ENCODE measurements at places on chromosomes 6 and 20. TPM values are rescaled to one million over a fixed set of nuclear protein-coding genes. Genes with fewer than 3 reads are reported as not detected.

- no peak for DNase-seq
- H3K27me3 ChIP-seq: no peaks in the 10 kb centered on the region
- no peaks in the 10 kb centered on the region for H3K4me1 ChIP-seq
These were observed 142.0 kb upstream of the GMDS start for GRCh38 chr6:2387445-2387844.

- H3K36me3 ChIP-seq: no peaks in the 10 kb centered on the region
- H3K4me3 ChIP-seq: no peak overlapping the region
- DNase-seq: peak; percentile 44
- no peaks in the 10 kb centered on the region for H3K27me3 ChIP-seq
These were observed 20.3 kb downstream of the PACSIN1 start for GRCh38 chr6:34486106-34486740.

- no peak for DNase-seq
- H3K4me1 ChIP-seq: peaks cover 100% of the 10 kb centered on the region
- H3K4me3 ChIP-seq: no peak overlapping the region
- peak overlapping the region; percentile 97 for H3K27ac ChIP-seq
- no peaks in the 10 kb centered on the region for H3K27me3 ChIP-seq
These were observed 6.2 kb downstream of the PTPN1 start for GRCh38 chr20:50516180-50516934.

DNA sequence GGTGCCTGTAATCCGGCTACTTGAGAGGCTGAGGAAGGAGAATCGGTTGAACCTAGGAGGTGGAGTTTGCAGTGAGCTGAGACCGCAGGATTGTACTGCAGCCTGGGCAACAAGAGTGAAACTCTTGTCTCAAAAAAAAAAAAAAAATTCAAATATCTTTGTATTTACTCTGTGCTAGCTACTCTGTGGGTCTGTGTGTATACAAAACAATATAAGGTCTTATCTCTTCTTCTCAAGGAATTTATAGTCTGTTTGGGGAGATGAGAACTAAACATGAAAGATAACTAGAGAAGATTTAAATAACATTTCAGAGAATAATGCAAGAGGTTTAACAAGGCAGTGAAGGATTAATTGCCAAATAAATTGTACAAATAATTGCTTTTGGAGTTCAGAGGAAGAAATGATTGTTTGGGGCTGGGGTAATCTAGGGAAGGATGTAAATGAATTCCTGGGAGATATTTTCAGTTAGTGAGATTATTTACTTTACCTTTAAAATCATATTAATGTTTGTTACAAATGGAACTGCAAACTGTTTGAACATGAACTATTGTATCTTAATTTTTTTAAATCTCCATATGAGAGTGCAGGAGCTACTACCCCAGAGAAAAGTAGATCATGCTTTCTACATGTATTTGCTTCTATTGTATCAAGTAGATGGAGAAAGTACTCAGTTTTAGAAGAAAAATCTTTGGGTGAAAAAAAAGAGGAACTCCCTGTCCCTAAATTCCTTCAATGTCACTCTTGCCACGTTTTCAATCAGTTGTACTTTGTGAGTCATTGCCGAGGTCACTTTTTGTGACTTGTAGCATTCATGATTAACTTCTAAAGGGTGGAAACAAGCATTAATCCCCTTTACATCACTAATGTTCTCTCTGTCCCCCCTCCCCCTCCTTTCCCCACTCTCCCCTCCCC is 39.0 kb downstream of the NCOA3 start:
- H3K36me3 ChIP-seq: no peaks in the 10 kb centered on the region
- peaks cover 35% of the 10 kb centered on the region for H3K4me1 ChIP-seq
- no peaks in the 10 kb centered on the region for H3K27me3 ChIP-seq
- peak overlapping the region; percentile 19 for H3K27ac ChIP-seq

GRCh38 chr6:49497304-49497703 is 2.4 kb upstream of the GLYATL3 start:
- H3K27me3 ChIP-seq: no peaks in the 10 kb centered on the region
- no peaks in the 10 kb centered on the region for H3K4me1 ChIP-seq

The FAM8A1 gene
- 17.6 TPM for total RNA-seq

- no peaks in the 10 kb centered on the region for H3K4me1 ChIP-seq
- H3K27me3 ChIP-seq: no peaks in the 10 kb centered on the region
- H3K36me3 ChIP-seq: peaks cover 96% of the 10 kb centered on the region
- H3K4me3 ChIP-seq: no peak overlapping the region
- DNase-seq: no peak
- H3K27ac ChIP-seq: peak overlapping the region; percentile 50
These were observed 59.9 kb upstream of the MAP7 start for GRCh38 chr6:136609873-136610706.

The KCNK17 gene
- total RNA-seq: 0.98 TPM

DNA sequence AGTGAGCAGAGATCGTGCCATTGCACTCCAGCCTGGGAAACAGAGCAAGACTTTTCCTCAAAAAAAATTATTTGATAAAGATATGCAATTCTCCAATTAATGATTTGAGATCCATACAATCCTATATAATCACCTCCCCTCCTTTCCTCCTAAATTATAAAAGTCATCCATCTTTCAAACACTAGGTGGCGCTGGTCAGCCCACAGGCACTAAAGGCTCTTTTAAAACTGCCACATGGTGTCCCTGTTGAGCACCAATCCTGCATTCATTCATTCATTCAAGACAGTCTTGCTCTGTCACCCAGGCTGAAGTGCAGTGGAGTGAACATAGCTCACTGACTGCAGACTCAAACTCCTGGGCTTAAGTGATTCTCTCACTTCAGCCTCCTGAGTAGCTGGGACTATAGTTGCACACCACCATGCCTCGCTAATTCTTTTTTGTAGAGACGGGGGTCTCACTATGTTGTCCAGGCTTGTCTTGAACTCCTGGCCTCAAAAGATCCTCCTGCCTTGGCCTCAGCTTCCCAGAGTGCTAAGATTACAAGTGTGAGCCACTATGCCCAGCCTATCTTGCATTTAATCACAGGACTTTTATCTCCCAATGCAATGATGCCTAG is 58.7 kb upstream of the SLC2A12 start:
- H3K4me3 ChIP-seq: no peak overlapping the region
- no peaks in the 10 kb centered on the region for H3K4me1 ChIP-seq
- no peaks in the 10 kb centered on the region for H3K36me3 ChIP-seq
- H3K27ac ChIP-seq: no peak overlapping the region
- DNase-seq: no peak
- H3K27me3 ChIP-seq: no peaks in the 10 kb centered on the region

- DNase-seq: peak; percentile 71
- no peak overlapping the region for H3K27ac ChIP-seq
- H3K36me3 ChIP-seq: peaks cover 29% of the 10 kb centered on the region
These were observed 15.8 kb downstream of the NPEPL1 start for GRCh38 chr20:58708246-58708931.

The TCFL5 gene
- 8.8 TPM for total RNA-seq

- no peaks in the 10 kb centered on the region for H3K4me1 ChIP-seq
- H3K27ac ChIP-seq: no peak overlapping the region
- H3K36me3 ChIP-seq: no peaks in the 10 kb centered on the region
- no peak for DNase-seq
These were observed 17.9 kb downstream of the FAXC start for GRCh38 chr6:99331531-99331930.

GRCh38 chr6:140320081-140321080 is 945.9 kb upstream of the CITED2 start:
- no peaks in the 10 kb centered on the region for H3K27me3 ChIP-seq
- peaks cover 24% of the 10 kb centered on the region for H3K4me1 ChIP-seq
- H3K36me3 ChIP-seq: no peaks in the 10 kb centered on the region

- no peak overlapping the region for H3K27ac ChIP-seq
- no peaks in the 10 kb centered on the region for H3K4me1 ChIP-seq
- H3K4me3 ChIP-seq: no peak overlapping the region
- no peaks in the 10 kb centered on the region for H3K36me3 ChIP-seq
- no peak for DNase-seq
These were observed 374.1 kb downstream of the BCKDHB start for GRCh38 chr6:80480421-80481157.

The TREML2 gene
- 14.5 TPM for total RNA-seq

The CLDN20 gene
- not detected for total RNA-seq

- H3K27ac ChIP-seq: no peak overlapping the region
- no peak overlapping the region for H3K4me3 ChIP-seq
- no peaks in the 10 kb centered on the region for H3K27me3 ChIP-seq
- no peaks in the 10 kb centered on the region for H3K36me3 ChIP-seq
- no peaks in the 10 kb centered on the region for H3K4me1 ChIP-seq
These were observed 67.1 kb downstream of the HDGFL1 start for GRCh38 chr6:22636452-22636851.

The ID4 gene
- total RNA-seq: 24.3 TPM

The RARS2 gene
- 26.7 TPM for total RNA-seq

The TP53TG5 gene
- not detected for total RNA-seq

DNA sequence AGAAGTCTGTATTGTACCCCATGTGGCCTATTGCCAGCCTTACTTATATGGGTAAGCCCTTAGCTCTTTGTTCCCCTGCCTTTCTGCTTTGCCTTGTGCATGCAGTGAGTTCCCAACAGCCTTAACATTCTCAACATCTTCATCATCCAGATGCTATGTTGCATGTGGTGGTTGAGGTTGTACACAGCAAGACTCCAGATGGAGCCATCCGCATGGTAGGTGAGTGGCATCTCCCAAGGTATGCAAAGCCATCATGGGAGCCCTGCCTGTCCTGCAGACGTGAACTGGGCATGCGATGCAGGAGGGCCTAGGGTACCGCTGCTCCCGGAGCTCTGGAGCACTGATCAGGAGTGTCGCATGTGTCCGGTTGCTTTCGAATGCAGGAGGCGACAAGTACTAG is 16.1 kb downstream of the CEP43 start:
- no peaks in the 10 kb centered on the region for H3K27me3 ChIP-seq
- no peaks in the 10 kb centered on the region for H3K4me1 ChIP-seq
- no peak overlapping the region for H3K27ac ChIP-seq
- H3K36me3 ChIP-seq: peaks cover 84% of the 10 kb centered on the region
- DNase-seq: no peak
- H3K4me3 ChIP-seq: no peak overlapping the region

The FARS2 gene
- 26.9 TPM for total RNA-seq

The SEMG1 gene
- total RNA-seq: 0.72 TPM

GRCh38 chr20:19742974-19743639 is 15.0 kb upstream of the RIN2 start:
- no peak overlapping the region for H3K27ac ChIP-seq
- no peaks in the 10 kb centered on the region for H3K27me3 ChIP-seq
- no peak for DNase-seq
- no peak overlapping the region for H3K4me3 ChIP-seq
- no peaks in the 10 kb centered on the region for H3K4me1 ChIP-seq

The NKAIN4 gene
- not detected for total RNA-seq

The ATP9A gene
- total RNA-seq: 9.1 TPM

GRCh38 chr6:72955666-72956065 is 269.6 kb downstream of the KHDC1L start:
- no peak overlapping the region for H3K27ac ChIP-seq
- H3K4me1 ChIP-seq: no peaks in the 10 kb centered on the region
- no peak for DNase-seq
- no peaks in the 10 kb centered on the region for H3K27me3 ChIP-seq
- no peak overlapping the region for H3K4me3 ChIP-seq
- H3K36me3 ChIP-seq: no peaks in the 10 kb centered on the region

DNA sequence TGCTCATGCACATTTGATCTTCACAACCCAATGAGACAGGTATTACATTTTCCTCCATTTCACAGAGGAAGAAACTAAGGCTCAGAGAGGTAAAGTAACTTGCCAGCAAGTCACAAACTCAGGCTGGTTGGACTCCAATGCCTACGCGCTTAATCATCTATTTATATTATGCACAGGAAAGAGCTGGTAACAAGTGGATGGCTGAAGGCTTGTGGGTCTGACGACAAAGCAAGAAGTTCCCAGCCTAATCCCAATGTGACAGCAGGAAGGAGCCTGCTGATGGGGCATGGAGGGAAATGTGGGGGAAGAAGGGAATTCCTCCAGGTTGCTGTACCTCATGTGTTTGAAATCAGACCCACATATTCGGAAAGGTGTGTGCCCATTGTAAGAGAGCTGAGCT is 3.9 kb downstream of the CDH22 start:
- H3K27ac ChIP-seq: no peak overlapping the region
- no peaks in the 10 kb centered on the region for H3K36me3 ChIP-seq
- peaks cover 22% of the 10 kb centered on the region for H3K4me1 ChIP-seq
- no peak overlapping the region for H3K4me3 ChIP-seq

- no peak overlapping the region for H3K27ac ChIP-seq
- H3K27me3 ChIP-seq: peaks cover 26% of the 10 kb centered on the region
- no peak overlapping the region for H3K4me3 ChIP-seq
- DNase-seq: no peak
These were observed 30.2 kb downstream of the SLC2A10 start for GRCh38 chr20:46739431-46740213.

- no peak overlapping the region for H3K27ac ChIP-seq
- H3K27me3 ChIP-seq: no peaks in the 10 kb centered on the region
- no peak for DNase-seq
- H3K4me3 ChIP-seq: no peak overlapping the region
- H3K4me1 ChIP-seq: no peaks in the 10 kb centered on the region
These were observed 68.8 kb upstream of the XRN2 start for GRCh38 chr20:21234324-21234723.

- H3K27ac ChIP-seq: no peak overlapping the region
- no peak overlapping the region for H3K4me3 ChIP-seq
- no peaks in the 10 kb centered on the region for H3K4me1 ChIP-seq
- H3K27me3 ChIP-seq: no peaks in the 10 kb centered on the region
These were observed 566.5 kb upstream of the IRAK1BP1 start for GRCh38 chr6:78300885-78301284.

The LY6G6D gene
- total RNA-seq: not detected

DNA sequence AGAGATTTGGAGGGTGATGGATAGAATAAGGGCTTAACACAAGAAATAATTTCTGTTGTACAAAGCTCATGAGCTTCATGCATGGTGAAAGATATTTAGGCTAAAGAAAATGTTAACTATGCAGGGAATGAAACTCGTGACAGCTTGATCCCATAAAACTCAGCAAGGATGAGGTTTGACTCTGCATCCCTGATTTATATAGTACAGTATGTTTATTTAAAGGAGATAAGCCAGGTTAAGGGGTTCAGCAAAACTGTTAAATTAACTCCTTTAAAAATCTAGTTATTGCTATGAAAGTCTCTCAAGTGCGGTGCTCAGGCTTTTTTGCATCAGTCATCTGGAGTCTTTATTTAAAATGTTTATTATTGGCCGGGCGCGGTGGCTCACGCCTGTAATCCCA is 326.4 kb downstream of the LAMA2 start:
- no peaks in the 10 kb centered on the region for H3K4me1 ChIP-seq
- no peaks in the 10 kb centered on the region for H3K36me3 ChIP-seq
- H3K27ac ChIP-seq: no peak overlapping the region
- no peak overlapping the region for H3K4me3 ChIP-seq
- H3K27me3 ChIP-seq: no peaks in the 10 kb centered on the region

Measured in spleen (tissue), 13 donors.